Amygdala (tissue), 56 donors: ENCODE measurements at places on chromosomes 4 and X.

GRCh38 chrX:3407781-3408180 is 61.3 kb upstream of the MXRA5 start:
- DNase-seq: no peak

- DNase-seq: no peak
Observed at GRCh38 chr4:110621839-110622751, 782 bp downstream of the PITX2 start.

DNA sequence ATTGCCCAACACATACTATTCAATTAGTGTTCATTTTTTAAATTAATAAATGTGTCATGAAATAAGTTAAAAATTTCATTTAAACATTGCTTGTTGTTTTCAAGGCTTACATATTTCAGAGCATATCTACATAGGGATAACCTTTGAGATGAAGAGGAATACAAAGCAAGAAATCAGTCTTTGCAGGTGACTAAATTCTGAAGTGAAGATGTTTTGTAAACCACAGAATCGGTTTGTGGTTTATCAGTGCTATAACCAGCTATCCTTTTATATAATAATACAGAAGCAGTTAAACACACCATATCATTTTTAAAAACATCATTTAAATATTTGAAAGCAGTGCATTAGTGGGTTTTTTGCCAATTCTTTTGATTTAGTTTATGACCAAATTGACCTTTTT is 26.9 kb downstream of the FAM241A start:
- no peak for DNase-seq

GRCh38 chr4:112664611-112665010 is 27.7 kb downstream of the LARP7 start:
- DNase-seq: no peak

- DNase-seq: no peak
Observed at GRCh38 chr4:169124661-169125060, 114.6 kb upstream of the CBR4 start.

- DNase-seq: no peak
Observed at GRCh38 chrX:153714256-153714655, 9.9 kb downstream of the BCAP31 start.

- no peak for DNase-seq
Observed at GRCh38 chr4:55907469-55907868, 41.3 kb upstream of the CEP135 start.

GRCh38 chr4:118313098-118313497 is 39.7 kb downstream of the PRSS12 start:
- DNase-seq: no peak

DNA sequence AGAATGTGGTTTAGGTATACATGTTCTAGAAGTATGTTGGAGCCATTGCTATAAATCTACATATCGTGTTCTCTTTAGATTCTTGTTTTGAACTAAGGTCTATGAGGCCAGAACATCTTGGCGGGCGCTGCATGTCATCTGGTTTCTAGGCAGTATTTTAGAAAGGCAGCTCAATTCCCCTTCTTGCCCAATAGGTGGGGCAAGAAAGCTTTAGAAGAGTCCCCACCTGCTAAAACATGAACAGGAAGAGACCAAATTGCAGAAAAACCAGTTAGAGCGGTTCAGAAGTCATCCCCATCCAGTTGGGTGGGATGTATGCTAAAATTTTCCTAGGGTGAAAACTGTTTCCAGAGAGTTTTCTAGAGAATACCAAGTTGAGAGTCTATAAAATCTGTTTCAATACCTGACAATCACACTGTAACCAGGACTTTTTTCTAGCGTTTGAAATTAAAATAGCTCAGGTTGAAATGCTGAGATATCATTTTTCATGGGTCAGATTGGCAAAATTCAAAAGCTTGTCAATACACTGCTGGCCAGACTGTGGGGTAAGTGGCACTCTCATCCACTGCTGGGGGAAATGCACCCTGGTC is 17.5 kb upstream of the SH3KBP1 start:
- no peak for DNase-seq
